Fibroblast of skin of left biceps (primary cell): ENCODE measurements at places on chromosomes 7 and 10.
A peak's percentile ranks its signal among the peaks of the same experiment; 100 is the strongest.

DNA sequence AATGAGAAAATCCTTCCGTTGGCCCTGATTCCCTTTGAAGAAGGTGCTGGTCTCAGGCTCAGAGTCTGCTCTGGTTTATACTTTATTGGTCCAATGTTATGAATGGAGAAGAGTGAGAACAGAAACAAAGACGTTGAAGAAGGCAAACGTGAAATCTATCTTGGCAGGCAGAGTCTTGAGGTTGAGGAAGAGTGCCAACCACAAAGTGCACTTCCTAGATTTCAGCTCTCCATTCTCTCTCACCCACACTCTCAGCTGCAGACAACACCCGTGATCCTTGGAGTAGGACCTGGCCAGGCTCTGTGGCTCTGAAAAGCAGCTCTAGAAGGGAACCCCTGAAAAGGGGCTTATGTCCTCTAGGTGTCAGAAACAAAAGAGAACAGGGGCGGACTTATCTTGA, 128.9 kb upstream of the PLXNA4 start:
- no peak for DNase-seq

- DNase-seq, result no peak
Observed at GRCh38 chr10:49307921-49308320, 9.0 kb downstream of the C10orf71 start.

GRCh38 chr7:83290211-83290610, 127.5 kb upstream of the PCLO start:
- DNase-seq, result no peak

DNA sequence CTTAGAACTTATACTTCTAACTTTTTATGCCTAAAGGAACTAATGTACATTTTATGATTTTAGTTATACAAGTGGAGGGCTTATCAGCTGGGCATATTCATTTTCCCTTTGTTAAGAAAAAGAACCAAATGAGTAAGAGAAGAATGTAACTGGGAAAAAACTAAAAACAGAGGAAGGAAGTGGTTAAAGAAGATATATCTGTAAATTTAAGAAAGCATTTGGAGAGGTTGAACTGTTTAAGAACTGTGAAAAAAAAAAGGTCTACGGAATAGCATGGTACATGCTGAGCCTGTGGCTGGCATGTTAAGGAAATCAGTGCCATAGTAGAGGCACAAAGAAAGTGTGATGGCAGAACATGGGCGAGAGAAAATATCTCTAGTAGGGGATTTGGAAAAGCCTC, 6.2 kb downstream of the MDFIC start:
- DNase-seq, result no peak

GRCh38 chr7:116180302-116180701, 30.0 kb upstream of the TES start:
- DNase-seq, result peak; percentile 30

GRCh38 chr7:106037489-106038176, 74.5 kb downstream of the SYPL1 start:
- no peak for DNase-seq

DNA sequence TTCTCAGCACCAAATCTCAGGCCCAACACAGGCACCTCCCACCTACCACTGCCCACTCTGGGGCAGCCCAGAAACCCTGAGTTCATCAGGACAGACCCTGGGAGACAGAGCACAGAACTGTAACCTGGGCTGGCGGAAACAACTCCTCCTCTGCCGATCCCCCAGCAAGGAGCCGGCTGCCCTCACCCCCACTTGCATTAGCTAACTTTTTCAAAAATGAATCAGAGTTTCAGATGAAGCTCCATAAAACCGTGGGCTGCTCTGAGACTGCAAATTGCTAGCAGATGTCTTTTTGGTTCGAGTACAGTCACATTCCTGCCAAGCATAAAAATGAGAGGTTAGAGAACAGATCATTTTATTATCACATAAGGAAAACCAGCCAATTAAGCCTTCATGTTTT, 93.4 kb upstream of the PARD3 start:
- peak; percentile 70 for DNase-seq

GRCh38 chr7:11754933-11755332, 77.1 kb downstream of the THSD7A start:
- no peak for DNase-seq

- peak; percentile 47 for DNase-seq
Observed at GRCh38 chr10:62554632-62555199, 180.5 kb downstream of the ZNF365 start.

GRCh38 chr10:34430685-34431084, 384.4 kb downstream of the PARD3 start:
- no peak for DNase-seq

- no peak for DNase-seq
Observed at GRCh38 chr7:14294637-14295036, 305.2 kb upstream of the ETV1 start.

- no peak for DNase-seq
Observed at GRCh38 chr10:89134963-89135362, 72.2 kb downstream of the CH25H start.

GRCh38 chr10:58712141-58712540, 199.5 kb downstream of the BICC1 start:
- DNase-seq, result peak; percentile 8

- DNase-seq, result peak; percentile 79
Observed at GRCh38 chr7:6226194-6226799, 46.1 kb downstream of the CYTH3 start.

- DNase-seq, result no peak
Observed at GRCh38 chr7:86844608-86845007, 200.9 kb downstream of the GRM3 start.

- DNase-seq, result peak; percentile 51
Observed at GRCh38 chr7:27921081-27921836, 181.3 kb downstream of the TAX1BP1 start.

- DNase-seq, result no peak
Observed at GRCh38 chr10:97378933-97379921, 21.9 kb downstream of the RRP12 start.

DNA sequence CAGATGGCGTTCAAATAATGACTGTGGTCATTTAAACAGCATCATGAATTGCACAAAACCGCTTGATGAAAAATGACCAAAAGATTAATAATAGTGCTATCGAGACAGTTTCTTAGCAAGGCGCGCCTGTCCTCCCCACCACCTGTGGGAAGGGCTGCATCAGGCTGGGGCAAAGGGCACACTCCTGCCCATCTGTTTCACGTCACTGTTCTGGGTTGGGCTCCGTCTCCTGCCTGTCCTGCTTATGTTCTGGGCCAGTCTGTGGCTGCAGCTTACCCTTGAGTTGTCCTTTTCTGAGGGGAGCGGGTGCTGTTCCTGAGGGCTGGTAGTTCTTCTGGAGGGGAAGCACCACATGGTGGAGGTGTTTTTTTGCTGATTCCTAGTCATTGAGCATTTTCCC, 13.3 kb downstream of the RBM17 start:
- no peak for DNase-seq

DNA sequence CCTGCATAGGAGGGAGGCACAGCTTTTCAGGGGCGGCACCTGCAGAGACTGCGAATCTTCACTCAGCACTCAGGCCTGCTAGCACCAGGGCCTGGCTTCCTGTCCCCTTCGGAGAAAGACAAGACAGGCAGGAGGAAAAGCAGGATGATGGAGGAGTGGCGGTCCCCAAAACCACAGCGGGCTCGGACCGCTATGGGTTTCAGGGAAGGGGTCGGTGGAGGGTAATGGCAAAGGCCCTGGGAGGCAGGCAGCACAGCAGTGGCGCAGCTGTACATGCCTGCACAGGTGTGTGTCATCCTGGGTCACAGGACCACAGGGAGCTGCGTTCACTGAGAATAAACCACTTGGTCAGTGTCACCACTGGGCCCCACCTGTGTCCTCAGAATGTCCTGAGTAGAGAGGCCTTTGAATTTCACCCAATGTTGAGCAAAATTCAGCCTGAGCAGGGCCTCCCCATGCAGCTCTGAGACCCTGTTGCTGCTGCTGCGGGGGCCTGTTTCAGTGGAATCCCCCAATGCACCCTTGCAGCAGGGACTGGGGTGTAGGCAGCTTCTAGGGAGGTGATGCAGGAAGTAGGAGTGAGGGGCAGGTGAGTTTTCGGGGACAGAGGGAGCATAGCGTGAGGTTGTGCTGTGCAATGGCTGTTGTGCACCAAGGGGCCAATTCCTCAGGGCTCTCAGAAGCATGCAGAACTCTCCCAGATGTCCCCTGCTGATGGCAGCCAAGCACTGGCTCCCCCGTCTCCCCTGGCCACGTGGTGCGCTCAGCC, 90.6 kb upstream of the PPP2R2D start:
- no peak for DNase-seq

DNA sequence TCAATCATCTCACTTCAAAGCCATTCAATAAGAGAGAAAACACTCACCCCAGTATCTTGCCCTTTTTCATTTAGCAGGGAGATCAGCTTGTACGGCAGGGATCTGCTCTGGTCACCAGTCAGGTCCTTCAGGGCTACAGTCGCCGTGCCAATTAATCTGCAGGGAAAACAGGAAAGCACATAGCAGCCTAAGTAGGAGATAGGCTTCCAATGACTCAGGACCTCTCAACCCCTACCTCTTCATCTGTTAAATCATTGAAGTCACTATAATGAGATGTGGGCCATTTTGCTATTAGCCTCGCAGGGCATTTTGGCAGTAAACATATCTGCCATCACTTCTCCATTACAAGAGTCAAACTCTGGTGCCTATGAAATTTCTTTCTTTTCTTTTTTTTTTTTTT, 50.8 kb downstream of the MYOF start:
- no peak for DNase-seq

DNA sequence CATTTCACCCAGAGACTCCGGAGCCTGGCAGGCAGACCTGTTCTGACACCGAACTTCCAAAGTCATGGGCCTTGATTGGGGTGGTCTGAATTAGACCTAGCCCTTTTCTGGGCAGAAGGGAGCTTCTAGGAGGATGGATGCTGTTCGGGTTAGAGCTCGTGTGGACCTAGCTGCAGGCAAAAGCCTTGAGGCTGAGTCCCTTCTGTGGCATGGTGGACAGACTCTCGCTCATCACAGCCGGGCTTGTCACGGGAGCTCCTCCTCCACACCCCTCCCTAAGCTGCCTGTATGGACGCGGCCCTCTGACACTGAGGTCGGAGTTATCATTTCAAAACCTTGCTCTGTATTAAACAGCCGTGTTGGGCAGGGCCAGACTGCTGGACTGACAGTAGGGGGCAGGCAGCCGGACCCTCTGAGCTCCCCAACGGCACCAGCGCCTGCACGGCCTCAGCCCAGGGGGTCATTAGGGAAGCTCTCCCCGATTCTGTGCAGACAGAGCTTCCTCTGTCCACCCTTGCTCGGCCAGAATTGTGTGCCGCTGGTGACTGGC, 2.2 kb downstream of the IRF5 start:
- DNase-seq, result no peak

- DNase-seq, result no peak
Observed at GRCh38 chr10:126312167-126312566, 76.1 kb downstream of the ADAM12 start.

DNA sequence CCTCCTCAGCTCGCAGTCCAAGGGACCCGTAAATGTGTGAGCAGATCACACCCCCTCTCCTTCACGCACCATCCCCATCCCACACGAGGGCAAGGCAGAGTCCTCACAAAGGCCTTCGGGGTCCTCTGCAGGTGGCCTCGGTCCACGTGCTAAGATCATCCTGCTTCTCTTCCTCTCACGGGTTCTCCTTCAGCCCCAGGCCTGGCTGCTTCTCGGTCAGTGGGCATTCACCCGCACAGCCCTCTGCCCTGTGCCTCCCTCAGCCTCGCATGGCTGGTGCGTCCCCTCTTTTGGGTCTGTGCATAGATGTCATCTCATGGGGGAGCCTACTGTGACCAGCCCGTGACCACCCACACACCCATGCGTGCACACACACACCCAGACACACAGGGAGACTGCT, 17.3 kb upstream of the FOXL3 start:
- DNase-seq, result no peak

DNA sequence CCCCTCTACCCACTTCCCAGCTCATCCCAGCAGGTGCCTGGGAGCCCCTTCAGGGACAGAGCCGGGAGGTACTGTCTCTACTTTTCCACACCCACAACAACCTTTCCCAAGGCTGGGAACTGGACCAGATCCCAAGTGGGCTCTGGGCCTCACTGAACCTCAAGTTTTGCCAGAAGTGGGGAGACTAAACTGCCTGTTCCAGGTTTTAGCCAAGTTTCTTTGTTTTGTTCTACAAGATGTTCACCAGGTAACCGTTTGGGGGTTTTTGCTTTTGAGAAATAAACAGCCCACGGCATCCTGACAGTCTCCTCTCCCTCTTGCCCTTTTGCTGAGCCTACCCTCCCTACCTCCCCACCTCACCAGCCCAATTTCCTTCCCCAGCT, 10.6 kb upstream of the EMX2 start:
- no peak for DNase-seq

DNA sequence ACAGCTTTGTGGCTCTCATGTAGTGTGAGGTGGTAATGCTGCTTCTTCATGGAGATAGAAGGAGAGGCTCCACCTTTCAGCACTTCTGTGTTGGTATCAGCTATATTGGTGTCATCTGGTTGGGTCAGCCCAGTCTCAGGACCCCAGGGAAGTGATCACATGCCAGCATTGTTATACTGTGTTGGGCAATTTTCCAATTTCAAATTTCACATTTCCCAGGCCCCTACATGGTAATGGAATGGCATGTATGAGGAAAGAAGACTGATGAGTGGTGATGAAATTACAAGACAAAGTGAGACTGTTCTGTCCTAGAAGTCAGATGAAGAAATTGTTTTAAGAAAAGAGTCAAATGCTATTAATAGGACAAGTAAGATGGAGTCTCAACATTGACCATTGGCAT, 3.7 kb upstream of the AKR1C3 start:
- no peak for DNase-seq
